Fibroblast of villous mesenchyme (primary cell): ENCODE measurements at places on chromosomes 7 and 10. TPM values are rescaled to one million over a fixed set of nuclear protein-coding genes. Genes with fewer than 3 reads are reported as not detected.

Gene FAM25G
- not detected in 2 replicates for total RNA-seq

Gene DPYSL4
- total RNA-seq = under 0.01 and 0.86 TPM in 2 replicates

Gene LBX1
- not detected in 2 replicates for total RNA-seq

Gene MTG1
- 22.5 and 35.4 TPM in 2 replicates for total RNA-seq

Gene SPDYE6
- total RNA-seq = not detected in 2 replicates
